ENCODE measurements at places on chromosomes 7 and 10.

DNA sequence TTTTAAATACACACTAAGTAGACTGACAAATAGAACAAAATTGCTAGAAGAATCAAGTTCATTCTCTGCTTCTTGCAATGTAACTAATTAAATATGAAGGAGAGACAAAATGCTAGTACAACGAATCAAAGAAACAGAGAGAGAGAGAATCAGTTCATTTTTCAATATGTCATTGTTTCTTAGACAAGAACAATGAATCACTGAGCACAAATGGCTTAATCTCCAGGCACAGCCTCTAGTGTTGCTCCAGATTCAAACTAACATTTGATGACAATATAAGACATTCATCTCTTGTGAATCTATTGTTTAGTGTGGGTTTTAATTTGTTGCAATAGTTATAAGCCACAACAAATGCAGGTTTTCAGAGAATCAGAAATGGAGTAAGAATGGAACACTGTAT, 357.4 kb upstream of the TMEM229A start:
- H3K27me3 ChIP-seq, result no peaks in the 10 kb centered on the region
- H3K36me3 ChIP-seq, result no peaks in the 10 kb centered on the region
- no peak overlapping the region for H3K4me3 ChIP-seq
- H3K4me1 ChIP-seq, result no peaks in the 10 kb centered on the region
- H3K27ac ChIP-seq, result no peak overlapping the region
- DNase-seq, result no peak

GRCh38 chr10:124597846-124598165, 136.2 kb downstream of the LHPP start:
- H3K27me3 ChIP-seq, result no peaks in the 10 kb centered on the region
- no peak overlapping the region for H3K27ac ChIP-seq
- no peaks in the 10 kb centered on the region for H3K36me3 ChIP-seq
- no peaks in the 10 kb centered on the region for H3K4me1 ChIP-seq

DNA sequence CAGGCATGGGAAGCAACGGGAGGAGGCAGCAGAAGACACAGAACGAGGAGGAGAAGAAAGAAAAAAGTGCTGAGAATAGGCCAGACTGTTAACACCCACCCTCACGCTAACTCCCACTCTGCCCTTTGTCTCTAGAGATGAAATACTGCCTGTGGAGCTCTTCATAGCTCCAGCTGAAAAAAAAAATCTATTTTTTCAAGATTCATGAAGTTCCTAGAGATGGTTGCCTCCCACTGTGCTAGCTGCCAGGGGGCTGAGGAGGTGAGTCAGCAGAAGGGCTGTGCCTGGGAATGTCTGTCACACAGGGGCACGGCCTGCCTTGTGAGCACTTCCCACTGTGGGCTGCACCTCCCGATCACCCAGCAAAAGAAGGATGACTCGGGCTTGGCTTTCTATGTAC, 144.5 kb downstream of the RNF216 start:
- no peak for DNase-seq
- peaks cover 48% of the 10 kb centered on the region for H3K36me3 ChIP-seq
- no peak overlapping the region for H3K4me3 ChIP-seq
- H3K27me3 ChIP-seq, result no peaks in the 10 kb centered on the region
- H3K4me1 ChIP-seq, result peaks cover 16% of the 10 kb centered on the region
- H3K27ac ChIP-seq, result no peak overlapping the region

DNA sequence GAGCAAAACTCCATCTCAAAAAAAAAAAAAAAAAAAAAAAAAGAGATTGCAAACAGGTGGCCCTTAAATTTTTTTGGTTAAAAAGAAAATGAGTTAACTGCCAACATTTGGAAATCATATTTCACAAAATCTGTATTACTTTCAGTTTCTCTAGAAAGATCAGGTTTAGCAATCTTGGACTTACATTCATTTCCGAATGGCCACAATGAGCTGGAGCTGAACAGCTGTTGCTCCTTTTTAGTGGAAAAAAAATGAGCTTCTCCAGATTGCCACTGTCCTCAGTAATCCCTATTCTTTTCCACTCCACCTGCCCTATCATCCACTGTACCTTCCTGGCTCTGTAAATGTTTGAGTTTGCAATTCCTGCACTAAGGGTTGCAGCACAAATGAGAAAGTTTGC, 43.6 kb downstream of the RAB11FIP2 start:
- no peaks in the 10 kb centered on the region for H3K27me3 ChIP-seq
- no peak for DNase-seq
- no peak overlapping the region for H3K4me3 ChIP-seq
- H3K4me1 ChIP-seq, result no peaks in the 10 kb centered on the region
- H3K27ac ChIP-seq, result no peak overlapping the region
- peaks cover 11% of the 10 kb centered on the region for H3K36me3 ChIP-seq

DNA sequence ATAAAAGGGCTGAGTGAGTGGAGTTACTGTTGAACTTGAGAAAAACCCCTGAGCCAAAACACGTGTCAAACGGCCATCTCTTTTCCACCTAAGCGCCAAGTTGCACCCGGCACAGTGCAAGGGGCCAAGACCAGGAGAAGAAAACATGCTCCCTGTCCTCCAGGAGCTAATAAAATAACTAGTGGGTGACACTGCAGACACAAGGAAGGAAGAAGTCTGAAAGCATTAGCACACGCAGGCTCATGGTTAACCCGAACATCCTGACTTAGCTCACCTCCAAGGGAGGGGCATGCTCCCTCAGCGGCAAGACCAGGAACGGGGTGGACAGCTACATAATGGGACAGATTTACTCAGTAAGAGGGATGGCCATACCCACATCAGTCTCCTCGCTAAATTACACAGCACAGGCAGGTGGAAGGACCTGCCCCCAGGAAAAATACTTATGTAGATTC, 65.0 kb downstream of the PIP4K2A start:
- H3K36me3 ChIP-seq, result no peaks in the 10 kb centered on the region
- no peaks in the 10 kb centered on the region for H3K27me3 ChIP-seq
- DNase-seq, result peak; percentile 29
- H3K4me3 ChIP-seq, result peak overlapping the region; percentile 25
- peaks cover 100% of the 10 kb centered on the region for H3K4me1 ChIP-seq

- no peak overlapping the region for H3K27ac ChIP-seq
- no peak for DNase-seq
- H3K4me1 ChIP-seq, result no peaks in the 10 kb centered on the region
- no peak overlapping the region for H3K4me3 ChIP-seq
- no peaks in the 10 kb centered on the region for H3K36me3 ChIP-seq
- no peaks in the 10 kb centered on the region for H3K27me3 ChIP-seq
These were observed 48.4 kb downstream of the LHPP start for GRCh38 chr10:124509880-124510632.

GRCh38 chr7:4204513-4205165, 477.5 kb upstream of the FOXK1 start:
- H3K27me3 ChIP-seq, result no peaks in the 10 kb centered on the region
- no peak for DNase-seq
- H3K4me1 ChIP-seq, result no peaks in the 10 kb centered on the region
- H3K36me3 ChIP-seq, result no peaks in the 10 kb centered on the region
- H3K4me3 ChIP-seq, result no peak overlapping the region

DNA sequence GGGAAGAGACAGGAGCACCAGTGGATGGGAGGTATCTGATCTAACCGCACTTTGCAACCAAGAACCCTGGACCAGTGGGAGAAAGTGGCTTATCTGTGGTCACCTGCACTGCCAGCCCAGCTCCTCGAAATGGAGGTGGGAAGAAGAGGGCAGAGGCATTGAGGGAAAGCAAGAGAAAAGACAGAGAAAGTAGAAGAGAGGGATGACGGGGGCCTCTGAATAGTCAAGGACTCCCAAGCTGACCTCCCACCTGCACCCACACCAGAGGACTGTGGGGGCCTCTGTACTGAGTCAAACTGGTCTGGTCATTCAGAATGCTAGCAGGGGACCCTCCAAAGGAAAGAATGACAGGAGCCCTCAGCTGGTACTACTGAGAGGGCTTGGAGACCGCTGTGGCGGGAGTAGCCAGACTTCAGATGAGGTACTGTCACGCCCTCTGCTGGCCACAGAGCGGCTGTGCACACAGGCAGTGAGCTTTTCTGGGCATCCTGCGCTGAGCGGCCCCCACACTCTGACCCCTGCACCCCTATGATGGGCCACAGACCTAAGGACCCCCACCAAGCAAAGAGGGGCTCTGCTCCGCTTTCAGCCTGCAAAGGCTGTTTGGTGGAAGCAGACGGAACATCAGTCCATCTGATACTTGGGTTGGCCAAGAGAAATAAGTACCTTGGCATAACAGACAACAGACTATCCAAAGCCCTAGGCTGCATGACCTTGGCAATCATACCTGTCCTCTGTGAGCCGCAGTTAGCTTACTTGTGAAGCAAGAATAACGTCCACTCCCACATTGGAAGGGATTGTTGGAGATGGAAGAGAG, 112.9 kb downstream of the COL13A1 start:
- H3K4me1 ChIP-seq, result no peaks in the 10 kb centered on the region
- no peak overlapping the region for H3K4me3 ChIP-seq
- no peak overlapping the region for H3K27ac ChIP-seq
- no peaks in the 10 kb centered on the region for H3K36me3 ChIP-seq
- DNase-seq, result peak; percentile 31

DNA sequence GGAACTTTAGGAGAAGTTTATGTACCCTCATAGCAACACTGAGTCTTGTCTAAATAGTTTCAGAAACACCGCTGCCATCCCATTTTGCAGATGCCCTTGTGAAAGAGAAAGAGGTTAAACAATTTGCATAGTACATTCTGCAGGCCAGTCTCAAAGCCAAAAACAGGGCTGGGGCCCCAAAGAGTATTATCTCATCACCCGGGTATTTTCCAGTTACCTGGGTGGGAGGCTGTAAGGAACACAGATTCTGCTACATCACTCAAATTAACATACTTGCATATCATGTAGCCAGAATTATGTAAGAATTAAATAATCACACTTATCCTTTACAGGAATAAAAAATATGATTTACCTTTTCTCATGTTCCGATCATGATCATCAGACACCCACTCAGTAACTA, 3.1 kb upstream of the FAM171A1 start:
- H3K4me3 ChIP-seq, result no peak overlapping the region
- no peak overlapping the region for H3K27ac ChIP-seq
- peaks cover 5% of the 10 kb centered on the region for H3K27me3 ChIP-seq
- H3K36me3 ChIP-seq, result no peaks in the 10 kb centered on the region
- DNase-seq, result no peak
- peaks cover 10% of the 10 kb centered on the region for H3K4me1 ChIP-seq

GRCh38 chr10:99372546-99373271, 43.6 kb downstream of the CNNM1 start:
- H3K36me3 ChIP-seq, result no peaks in the 10 kb centered on the region
- H3K27me3 ChIP-seq, result no peaks in the 10 kb centered on the region
- no peak overlapping the region for H3K4me3 ChIP-seq

GRCh38 chr7:90896458-90896857, 300.3 kb downstream of the CDK14 start:
- H3K4me1 ChIP-seq, result no peaks in the 10 kb centered on the region
- H3K36me3 ChIP-seq, result no peaks in the 10 kb centered on the region
- H3K4me3 ChIP-seq, result no peak overlapping the region
- no peak overlapping the region for H3K27ac ChIP-seq
- no peak for DNase-seq

GRCh38 chr7:98870807-98871491, 1.1 kb upstream of the TMEM130 start:
- H3K27ac ChIP-seq, result no peak overlapping the region
- H3K4me3 ChIP-seq, result no peak overlapping the region
- no peaks in the 10 kb centered on the region for H3K36me3 ChIP-seq
- no peak for DNase-seq
- H3K4me1 ChIP-seq, result peaks cover 19% of the 10 kb centered on the region
- H3K27me3 ChIP-seq, result no peaks in the 10 kb centered on the region

GRCh38 chr7:47320296-47320695, 261.6 kb downstream of the TNS3 start:
- H3K27ac ChIP-seq, result no peak overlapping the region
- no peaks in the 10 kb centered on the region for H3K36me3 ChIP-seq
- H3K27me3 ChIP-seq, result no peaks in the 10 kb centered on the region
- no peak for DNase-seq

DNA sequence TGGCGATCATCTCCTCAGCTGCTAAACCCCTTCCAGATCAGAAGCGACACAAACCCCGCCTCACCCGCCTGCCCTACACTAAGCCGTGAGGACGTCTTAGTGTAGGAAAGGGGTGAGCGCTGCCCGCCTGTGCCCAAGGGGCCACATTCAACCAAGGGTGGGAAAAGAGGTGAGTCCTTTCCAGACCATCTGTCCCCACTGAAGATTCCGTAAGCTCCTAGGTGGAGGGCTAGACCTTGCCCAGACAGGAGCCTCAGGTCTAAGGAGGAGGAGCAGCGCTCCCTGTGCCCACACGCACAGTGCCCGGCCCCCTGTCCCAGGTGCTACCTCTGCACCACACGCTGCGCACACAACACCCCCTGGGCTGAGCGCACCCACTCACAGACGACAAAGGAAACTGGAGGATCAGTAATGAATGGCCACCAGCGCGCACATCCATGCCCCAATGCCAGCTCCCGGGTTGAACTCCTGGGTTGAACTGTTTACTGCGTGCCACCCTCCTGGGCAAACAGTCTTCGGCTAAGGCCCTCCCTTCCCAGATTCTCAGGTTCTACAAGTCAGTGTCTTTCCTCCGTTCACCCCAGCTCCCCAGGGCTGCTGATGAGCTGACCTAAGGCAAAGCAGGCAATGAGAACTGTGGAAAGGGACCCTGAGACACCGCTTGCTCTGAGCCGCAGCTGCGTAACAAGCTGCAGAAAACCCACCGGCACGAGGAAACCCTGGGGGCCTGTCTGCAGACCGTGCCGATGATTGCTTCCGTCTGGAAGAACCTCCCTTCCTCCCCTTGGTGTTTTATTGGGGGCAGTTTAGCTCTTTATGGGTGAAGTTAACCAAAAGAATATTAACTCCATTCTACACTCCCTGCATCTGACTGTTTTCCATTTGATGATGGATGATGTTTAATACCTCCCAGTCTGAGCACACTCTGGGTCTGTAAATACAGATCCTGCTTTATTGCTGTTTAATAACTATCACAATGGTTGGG, 185.9 kb downstream of the MAD1L1 start:
- no peak overlapping the region for H3K27ac ChIP-seq
- H3K4me1 ChIP-seq, result no peaks in the 10 kb centered on the region
- no peaks in the 10 kb centered on the region for H3K27me3 ChIP-seq
- no peak overlapping the region for H3K4me3 ChIP-seq

GRCh38 chr10:46528171-46528671, 28.2 kb downstream of the GPRIN2 start:
- no peak overlapping the region for H3K4me3 ChIP-seq
- no peak overlapping the region for H3K27ac ChIP-seq
- H3K4me1 ChIP-seq, result no peaks in the 10 kb centered on the region
- no peaks in the 10 kb centered on the region for H3K27me3 ChIP-seq
- DNase-seq, result peak; percentile 29
- H3K36me3 ChIP-seq, result no peaks in the 10 kb centered on the region
